SK-N-SH treated with all-trans-retinoic acid at 6 μM for 48 hours (cell line): ENCODE measurements at places on chromosomes 2 and 18.

DNA sequence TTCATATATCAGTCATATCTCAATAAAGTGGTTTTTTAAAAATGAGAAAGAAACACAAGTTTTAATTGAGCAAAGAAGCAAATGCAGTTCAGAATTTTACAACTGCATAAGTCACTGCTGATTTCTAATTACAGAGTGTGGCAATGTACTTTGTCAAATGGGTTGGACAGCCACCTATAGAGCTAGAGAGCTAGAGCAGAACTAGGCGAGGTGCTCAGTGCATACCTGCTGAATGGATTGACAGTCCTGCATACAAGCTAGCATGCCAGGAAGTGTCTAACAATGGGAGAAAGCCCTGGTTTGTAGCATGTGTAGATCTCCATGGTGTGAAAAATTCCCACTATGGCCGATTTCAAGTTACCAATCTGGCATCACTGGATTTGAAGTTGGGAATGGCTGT lies 106.3 kb upstream of the CDCA7 start:
- no peak for ATAC-seq

- no peak for ATAC-seq
Measured at GRCh38 chr2:67667054-67667908, 270.1 kb downstream of the ETAA1 start.

- peak; percentile 54; the same call in 2 of the 3 replicates for ATAC-seq
Measured at GRCh38 chr2:71347517-71347916, 15.9 kb downstream of the ZNF638 start.

DNA sequence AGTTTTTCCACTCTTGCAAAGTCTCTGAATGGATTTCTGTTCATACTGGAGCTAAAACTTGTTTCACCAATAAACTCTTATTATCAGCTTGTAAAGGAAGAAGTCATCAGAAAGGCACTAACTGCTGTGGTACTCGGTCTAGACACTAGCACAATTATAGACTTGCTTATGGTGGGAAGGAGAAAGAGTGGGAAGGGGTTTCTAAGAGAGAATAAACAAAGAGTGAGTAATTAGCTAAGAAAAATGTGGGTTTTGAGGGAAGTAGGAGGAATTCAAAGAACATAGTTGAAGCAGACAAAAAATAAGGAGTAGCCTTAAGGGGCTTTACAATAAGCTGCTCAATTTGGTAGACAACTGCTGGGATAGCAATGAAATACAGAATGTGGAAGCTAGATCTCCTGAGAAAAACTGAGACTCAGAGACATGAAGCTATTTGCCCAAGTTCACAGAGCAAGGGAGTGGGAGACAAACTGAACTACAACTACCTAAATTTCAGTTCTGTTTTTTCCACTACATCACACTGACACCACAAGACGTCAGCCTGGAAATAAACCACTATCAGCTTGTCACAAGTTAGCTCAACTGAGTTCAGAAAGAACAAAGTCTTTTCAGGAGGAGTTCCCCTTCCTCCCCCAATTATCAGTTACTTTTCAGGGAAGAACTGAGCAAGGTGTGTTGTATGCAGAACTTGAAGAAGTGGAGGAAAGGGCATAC lies 59.7 kb downstream of the MAP4K3 start:
- no peak for ATAC-seq

GRCh38 chr2:3054066-3054465 lies 323.6 kb downstream of the EIPR1 start:
- no peak for ATAC-seq

DNA sequence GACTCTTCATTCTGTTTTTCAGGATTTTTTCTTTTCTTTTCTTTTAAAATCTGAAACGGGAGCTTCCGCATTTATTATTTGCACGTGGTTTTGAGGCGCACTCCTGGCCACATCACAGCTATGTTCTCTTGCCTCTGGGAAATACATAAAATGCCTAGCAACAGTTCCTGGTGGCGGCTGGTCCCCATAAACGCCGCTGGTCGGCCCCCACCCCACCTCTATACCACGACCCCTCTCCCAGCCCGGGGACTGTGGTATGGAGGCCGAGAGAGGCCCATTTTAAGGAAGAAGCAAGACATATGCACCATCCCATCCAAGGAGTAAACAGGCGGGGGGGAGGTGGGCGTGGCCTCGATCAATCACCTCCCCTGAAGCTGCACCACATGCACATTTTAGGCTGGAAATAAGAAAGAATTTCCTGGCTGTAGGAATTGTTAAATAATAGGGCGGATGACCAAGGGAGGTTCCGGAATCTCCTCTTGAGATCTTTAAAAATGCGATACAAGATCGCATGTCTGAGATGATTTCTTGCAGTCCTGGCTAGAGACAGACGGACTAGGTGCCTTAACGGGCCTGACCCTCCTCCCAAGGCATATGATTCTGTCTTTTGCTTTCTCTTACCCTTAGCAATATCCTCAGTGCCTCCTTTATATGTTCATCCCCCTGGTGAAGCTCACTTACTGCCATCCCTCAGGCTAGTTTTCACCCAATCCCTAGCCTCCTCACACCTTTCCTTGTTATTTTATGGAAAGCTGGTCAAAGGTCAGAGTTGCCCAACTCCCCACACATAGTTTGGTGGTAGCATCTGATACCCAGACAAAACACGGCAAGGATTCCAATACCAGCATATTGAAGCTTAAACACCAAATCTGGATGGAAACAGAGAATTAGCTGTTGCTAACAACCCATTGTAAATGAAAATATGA lies 82.4 kb downstream of the BCL2 start:
- ATAC-seq, result peak; percentile 23

DNA sequence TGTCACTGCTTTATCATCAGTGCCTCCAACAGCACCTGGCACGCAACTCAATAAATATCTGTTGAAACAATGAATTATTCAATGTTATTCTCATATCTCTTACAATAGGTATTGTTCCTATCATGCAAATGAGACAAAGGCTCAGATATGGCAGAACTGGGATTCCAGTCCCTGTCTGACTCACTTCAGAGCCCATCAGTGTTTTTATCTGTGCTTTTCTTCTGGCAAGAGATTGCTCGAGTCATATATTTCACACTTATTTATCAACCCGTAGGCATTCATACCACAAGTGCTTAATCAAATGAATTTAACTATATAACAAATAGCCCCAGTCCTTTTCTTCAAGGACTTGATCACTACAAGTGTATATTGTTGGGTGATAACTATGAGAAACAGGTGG lies 76.4 kb upstream of the TSPYL6 start:
- no peak for ATAC-seq

DNA sequence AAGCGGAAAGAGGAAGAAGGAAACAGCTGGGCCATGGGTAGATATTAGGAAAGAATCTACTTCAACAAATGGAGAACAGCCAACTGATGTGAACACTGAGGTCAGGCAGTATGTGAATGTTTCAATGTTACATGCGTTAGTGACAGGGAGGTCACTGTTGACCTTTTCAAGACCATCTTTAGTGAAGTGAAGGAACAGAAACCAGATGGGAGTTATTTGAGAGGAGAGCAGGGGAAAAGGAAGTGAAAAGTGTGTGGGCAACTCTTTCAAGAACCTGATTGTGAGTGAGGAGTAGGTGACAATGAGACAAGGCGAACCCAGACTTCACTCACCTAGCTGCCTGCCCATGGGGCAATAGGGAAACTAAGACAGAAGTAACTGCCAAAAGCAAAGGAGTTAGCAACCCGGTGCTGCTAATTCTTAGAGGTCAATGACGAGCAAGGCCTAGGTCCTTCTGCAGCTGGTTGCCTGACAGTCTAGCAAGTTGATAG lies 67.0 kb downstream of the SP3 start:
- no peak; the same call in 1 of the 3 replicates for ATAC-seq

DNA sequence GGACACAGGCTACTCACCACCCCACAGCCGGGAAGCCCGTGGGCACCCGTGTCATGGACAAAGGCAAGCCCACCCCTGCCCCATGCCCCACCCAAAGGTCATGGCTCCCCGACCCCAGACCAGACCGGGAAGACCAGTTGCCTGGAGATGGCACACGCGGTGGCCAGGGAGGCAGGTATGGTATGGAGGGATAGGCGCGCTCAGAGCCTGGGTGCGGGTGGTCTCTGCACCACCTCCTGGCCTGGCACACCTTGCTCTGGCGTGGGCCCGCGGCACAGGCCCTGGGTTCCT lies 51.2 kb downstream of the BIN1 start:
- ATAC-seq, result no peak

- peak; percentile 84 for ATAC-seq
Measured at GRCh38 chr2:85998071-85998991, 107.4 kb downstream of the POLR1A start.

GRCh38 chr2:102442967-102443828 lies 20.2 kb downstream of the IL18RAP start:
- ATAC-seq, result peak; percentile 88

GRCh38 chr2:216606551-216607276 lies 26.5 kb upstream of the IGFBP2 start:
- no peak for ATAC-seq

- no peak for ATAC-seq
Measured at GRCh38 chr2:203209538-203209937, 29.3 kb upstream of the CYP20A1 start.

- ATAC-seq, result no peak
Measured at GRCh38 chr2:235848055-235848454, 320.1 kb downstream of the GBX2 start.

DNA sequence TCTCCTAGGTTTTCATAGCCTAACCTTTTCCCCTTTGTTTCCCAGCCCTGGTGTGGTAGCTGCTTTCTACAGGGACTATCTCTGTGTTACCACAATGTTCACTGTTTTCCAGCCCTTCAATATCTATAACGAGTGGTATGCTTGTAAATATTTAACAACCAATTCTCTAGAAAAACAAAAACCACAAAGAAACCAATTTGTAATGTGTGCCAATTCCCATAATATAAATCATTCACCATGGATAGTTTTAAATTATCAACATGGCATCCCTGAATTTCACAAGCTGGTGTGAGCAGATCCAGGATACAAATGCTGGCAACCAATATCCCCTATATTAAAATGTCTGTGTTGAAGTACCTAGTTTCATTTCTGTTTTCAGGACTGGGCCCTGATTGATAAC lies 207.5 kb upstream of the FBXO11 start:
- no peak for ATAC-seq

- peak; percentile 40; the same call in 2 of the 3 replicates for ATAC-seq
Measured at GRCh38 chr2:147006736-147007141, 838.1 kb upstream of the ACVR2A start.

- peak; percentile 90 for ATAC-seq
Measured at GRCh38 chr2:112032689-112033465, 22.2 kb upstream of the TMEM87B start.

- ATAC-seq, result peak; percentile 39; the same call in 2 of the 3 replicates
Measured at GRCh38 chr2:111249806-111250205, 129.1 kb downstream of the BCL2L11 start.

DNA sequence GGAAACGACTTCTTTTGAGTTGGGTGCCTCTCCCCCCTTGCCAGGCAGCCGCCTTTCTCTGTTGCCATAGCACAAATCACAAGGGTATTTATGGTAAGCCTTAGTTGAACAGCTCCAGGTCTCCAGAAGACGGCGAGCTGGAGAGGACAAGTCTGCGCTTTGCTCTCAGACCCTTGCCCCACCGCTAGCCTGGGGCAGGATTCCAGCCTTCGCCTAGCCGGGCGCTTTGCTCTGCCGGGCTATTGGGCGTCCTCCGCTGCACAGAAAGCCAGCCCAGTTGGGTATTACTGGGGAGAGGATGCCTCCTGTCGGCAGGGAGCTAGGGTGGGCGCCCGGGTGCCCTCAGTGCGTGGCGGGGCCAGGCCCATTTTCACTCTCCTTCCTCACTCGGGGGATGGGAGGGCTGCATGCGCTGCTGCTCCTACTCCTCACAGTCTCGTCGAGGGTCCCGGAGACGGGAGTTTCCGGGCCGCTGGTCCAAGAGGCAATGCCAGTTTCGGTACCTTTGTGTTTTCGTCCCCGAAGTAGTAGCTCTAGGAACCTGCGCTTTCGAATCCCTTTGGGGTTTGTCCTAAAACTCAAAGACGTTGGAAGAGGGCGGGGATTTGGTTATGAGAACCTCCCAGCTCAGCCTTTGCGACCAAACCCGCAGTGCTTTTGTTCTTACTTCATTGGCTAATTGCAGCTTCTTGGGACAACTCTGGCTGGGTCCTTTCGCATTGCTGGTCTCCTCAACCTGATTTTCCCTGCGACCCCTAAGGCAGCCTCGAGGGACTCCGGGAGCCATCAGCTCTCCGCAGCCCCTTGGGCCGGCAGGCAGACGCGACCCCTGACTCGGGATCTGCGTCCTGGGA lies 3.6 kb upstream of the DLX2 start:
- peak; percentile 58 for ATAC-seq

DNA sequence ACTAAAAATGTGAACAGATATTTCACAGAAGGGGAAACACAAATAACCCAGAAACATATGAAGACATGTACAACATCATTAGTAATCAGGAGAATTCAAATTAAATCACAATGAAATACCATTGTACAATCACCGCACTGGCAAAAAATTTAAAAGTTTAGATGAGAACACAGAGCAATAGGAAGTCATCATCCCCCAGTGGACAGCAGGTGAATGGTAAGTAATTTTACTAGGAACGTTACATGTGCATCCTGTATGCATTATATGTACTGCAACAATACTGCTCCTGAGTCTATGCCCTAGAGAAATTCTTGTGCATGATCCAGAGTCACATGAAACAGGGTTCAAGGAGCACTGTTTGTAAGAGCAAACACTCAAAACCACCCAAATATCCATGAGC lies 713.8 kb downstream of the NRXN1 start:
- 0 out of 3 replicates have a peak, but pooled peaks have one; percentile 21 for ATAC-seq

- no peak for ATAC-seq
Measured at GRCh38 chr18:22459491-22459890, 41.8 kb upstream of the CTAGE1 start.

DNA sequence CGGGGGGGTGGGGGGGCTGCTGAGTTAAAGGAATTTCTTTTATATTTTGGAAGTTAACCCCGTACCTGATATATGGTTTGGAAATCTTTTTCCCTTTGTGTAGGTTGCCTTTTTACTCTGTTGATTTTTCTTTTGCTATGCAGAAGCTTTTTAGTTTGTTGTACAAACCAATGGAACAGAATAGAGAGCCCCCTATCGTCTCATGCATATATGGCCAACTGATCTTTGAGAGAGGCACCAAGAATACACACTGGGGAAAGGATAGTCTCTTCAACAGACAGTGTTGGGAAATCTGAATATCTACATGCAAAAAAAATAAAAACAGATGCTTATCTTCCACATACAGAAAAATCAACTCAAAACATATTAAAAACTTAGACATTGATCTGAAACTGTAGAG lies 647.8 kb upstream of the KLHL29 start:
- ATAC-seq, result no peak

- peak; percentile 74 for ATAC-seq
Measured at GRCh38 chr2:169767243-169767888, 31.3 kb upstream of the SSB start.

GRCh38 chr2:15765686-15766302 lies 174.1 kb downstream of the DDX1 start:
- no peak for ATAC-seq

- peak; percentile 36 for ATAC-seq
Measured at GRCh38 chr18:57437402-57437765, 2.2 kb downstream of the ONECUT2 start.

DNA sequence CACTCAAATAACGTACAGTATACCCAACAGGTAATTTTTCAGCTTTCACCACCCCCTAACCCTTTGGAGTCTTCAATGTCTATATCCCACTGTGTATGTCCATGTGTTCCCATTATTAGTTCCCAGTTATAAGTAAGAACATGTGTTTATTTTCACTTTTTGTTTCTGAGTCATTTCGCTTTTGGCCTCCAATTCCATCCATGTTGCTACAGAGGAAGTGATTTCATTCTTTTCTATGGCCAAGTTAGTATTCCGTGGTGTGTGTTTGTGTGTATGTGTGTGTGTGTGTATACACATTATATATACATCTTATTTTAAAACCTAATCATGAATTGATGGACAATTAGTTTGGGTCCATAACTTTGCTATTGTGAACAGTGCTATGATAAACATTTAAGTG lies 464.4 kb downstream of the CMPK2 start:
- no peak for ATAC-seq
